K562 (cell line): ENCODE measurements at places on chromosomes 5 and 9. TPM values are rescaled to one million over a fixed set of nuclear protein-coding genes. Genes with fewer than 3 reads are reported as not detected.

The SPINK13 gene
- total RNA-seq = not detected in 2 replicates

The RNF208 gene
- 6.6 and 6.9 TPM in 2 replicates for total RNA-seq

The PJA2 gene
- total RNA-seq = 43.1 and 43.7 TPM in 2 replicates

The PRSS3 gene
- total RNA-seq = 0.42 and 1.3 TPM in 2 replicates

The TMC1 gene
- total RNA-seq = not detected in 2 replicates

The CER1 gene
- not detected in 2 replicates for total RNA-seq

The SLC6A7 gene
- not detected in 2 replicates for total RNA-seq

The BHMT gene
- total RNA-seq = 0.16 TPM in 1 of 2 replicates, not detected in the other

The LCN15 gene
- not detected in 2 replicates for total RNA-seq

The TNPO1 gene
- 124 and 127 TPM in 2 replicates for total RNA-seq

The CNTNAP3 gene
- 0.20 and 0.22 TPM in 2 replicates for total RNA-seq

The RCL1 gene
- 46.4 and 47.5 TPM in 2 replicates for total RNA-seq

The THBS4 gene
- total RNA-seq = not detected in 2 replicates

The OR1J2 gene
- not detected in 2 replicates for total RNA-seq

The AK8 gene
- not detected in 2 replicates for total RNA-seq

The CXCL14 gene
- not detected in 2 replicates for total RNA-seq

The SCGB3A2 gene
- total RNA-seq = 0.35 TPM in 1 of 2 replicates, not detected in the other

The LIFR gene
- total RNA-seq = 3.4 and 3.7 TPM in 2 replicates

The FKBP15 gene
- total RNA-seq = 17.9 and 18.9 TPM in 2 replicates

The TXNDC8 gene
- not detected in 2 replicates for total RNA-seq

The INVS gene
- total RNA-seq = 9.0 and 10.1 TPM in 2 replicates

The NDST1 gene
- 43.2 and 47.9 TPM in 2 replicates for total RNA-seq

The XPA gene
- total RNA-seq = 11.4 and 13.6 TPM in 2 replicates

The MYMK gene
- total RNA-seq = not detected in 2 replicates

The FBP2 gene
- not detected in 2 replicates for total RNA-seq

The KCNMB1 gene
- total RNA-seq = not detected in 2 replicates

The FBN2 gene
- total RNA-seq = 0.09 and 0.22 TPM in 2 replicates

The KLF9 gene
- total RNA-seq = 9.8 and 11.9 TPM in 2 replicates

The RIGI gene
- 0.49 and 0.62 TPM in 2 replicates for total RNA-seq

The IFNB1 gene
- total RNA-seq = not detected in 2 replicates

The C9orf152 gene
- not detected in 2 replicates for total RNA-seq

The NIM1K gene
- total RNA-seq = 0.13 and 0.31 TPM in 2 replicates

The VCAN gene
- total RNA-seq = 0.29 and 0.33 TPM in 2 replicates

The PCDHA9 gene
- not detected in 2 replicates for total RNA-seq

The GFRA3 gene
- total RNA-seq = not detected in 2 replicates

The NIPAL4 gene
- not detected in 2 replicates for total RNA-seq

The WNT8A gene
- not detected in 2 replicates for total RNA-seq

The ARHGAP26 gene
- total RNA-seq = 0.92 and 1.1 TPM in 2 replicates

The MEGF9 gene
- 5.2 TPM in 2 replicates for total RNA-seq

The FOXD4 gene
- 0.76 and 1.0 TPM in 2 replicates for total RNA-seq

The DBH gene
- not detected in 2 replicates for total RNA-seq

The CTXN3 gene
- total RNA-seq = not detected in 2 replicates

The IFNK gene
- total RNA-seq = not detected in 2 replicates

The HAVCR1 gene
- total RNA-seq = not detected in 2 replicates

The OTULINL gene
- total RNA-seq = 0.07 and 0.13 TPM in 2 replicates

The LMNB1 gene
- total RNA-seq = 152 and 190 TPM in 2 replicates
